Brain microvascular endothelial cell (primary cell): ENCODE measurements at places on chromosomes 5 and 9.

- no peak for DNase-seq
Measured at GRCh38 chr9:35713578-35713977, 18.4 kb downstream of the TLN1 start.

DNA sequence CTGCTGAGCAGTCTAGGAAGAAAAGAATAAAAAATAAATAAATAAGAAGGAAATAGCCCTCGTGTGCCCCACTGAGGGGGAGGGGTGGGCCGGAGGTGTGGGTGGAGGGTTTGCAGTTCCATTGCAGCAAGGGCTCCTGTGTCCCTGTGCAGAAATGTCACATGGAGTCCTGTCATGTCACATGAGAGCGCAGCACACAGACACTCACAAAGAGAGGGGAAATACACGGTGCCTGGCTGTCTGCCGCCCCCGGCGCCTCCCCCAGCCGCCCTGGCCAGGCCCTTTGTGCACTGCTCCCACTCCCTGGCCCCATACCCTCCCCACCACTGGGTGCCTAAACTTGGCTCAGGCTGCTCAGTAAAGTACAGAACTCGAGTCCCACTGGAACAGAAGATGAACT, 55.6 kb upstream of the SPTLC1 start:
- no peak for DNase-seq

DNA sequence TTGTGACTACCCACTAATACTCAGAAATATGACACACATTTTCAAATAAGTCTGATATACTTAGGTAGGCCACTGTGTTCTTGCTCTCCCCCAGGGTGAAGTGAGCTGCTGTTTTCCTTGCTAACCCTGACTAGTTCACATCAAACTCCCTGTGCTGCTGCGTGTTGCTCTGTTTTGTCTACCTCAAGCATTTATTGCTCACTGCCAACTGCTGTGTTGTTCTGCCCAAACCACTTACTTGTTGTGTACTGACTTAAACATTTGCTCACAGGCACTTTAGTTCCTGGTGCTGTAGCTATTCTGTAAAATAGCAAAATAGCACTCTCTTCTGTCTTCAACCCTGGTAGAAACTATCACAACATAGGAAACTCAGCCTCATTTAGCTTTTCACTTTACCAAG, 255.7 kb downstream of the HCN1 start:
- DNase-seq = no peak

GRCh38 chr5:138018849-138019248, 14.0 kb downstream of the FAM13B start:
- peak; percentile 38 for DNase-seq

DNA sequence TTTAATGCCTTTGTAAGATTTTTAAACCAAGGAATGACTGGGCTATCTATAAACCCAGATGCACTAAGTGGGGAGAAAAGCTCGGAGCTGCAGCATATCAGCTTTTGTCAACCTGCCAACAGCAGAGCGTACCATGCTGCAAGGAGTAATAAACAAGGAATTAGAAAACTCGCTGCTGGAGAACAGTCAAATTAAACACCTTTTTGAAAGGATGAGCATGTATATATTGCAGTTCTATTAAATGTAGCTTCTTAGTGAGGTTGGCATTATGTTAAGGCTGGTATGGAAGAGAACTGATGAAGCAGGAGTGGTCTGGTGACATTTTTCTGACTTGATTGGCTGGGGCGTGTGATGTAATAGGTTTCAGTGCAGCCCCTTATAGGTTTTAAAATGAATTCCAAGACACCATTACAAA, 74.7 kb downstream of the PIK3R1 start:
- DNase-seq = peak; percentile 45

- no peak for DNase-seq
Measured at GRCh38 chr5:98443881-98444280, 329.6 kb upstream of the RGMB start.
